ENCODE measurements at places on chromosomes 5 and 9. TPM values are rescaled to one million over a fixed set of nuclear protein-coding genes. Genes with fewer than 3 reads are reported as not detected.

DNA sequence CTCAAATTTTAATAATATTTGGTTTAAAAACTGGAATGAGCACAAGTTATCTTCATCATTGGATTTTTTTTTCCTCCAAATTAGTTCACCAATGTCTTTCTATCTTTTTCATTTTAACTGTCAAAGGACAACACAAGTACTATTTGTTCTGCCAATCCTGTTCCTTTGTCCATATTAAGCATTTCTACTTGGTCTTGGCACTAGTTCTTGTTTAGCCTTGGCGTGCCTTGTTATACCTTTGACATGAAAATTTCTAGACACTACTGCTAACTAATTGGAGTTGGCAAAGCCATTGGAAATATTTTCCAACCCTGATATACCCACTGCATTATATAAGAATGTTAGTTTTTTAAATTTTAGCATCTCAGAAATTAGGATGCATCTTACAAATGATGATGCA is 3.8 kb downstream of the SPINK6 start:
- no peaks in the 10 kb centered on the region for H3K36me3 ChIP-seq
- H3K27ac ChIP-seq, result no peak overlapping the region
- H3K4me1 ChIP-seq, result no peaks in the 10 kb centered on the region
- H3K27me3 ChIP-seq, result no peaks in the 10 kb centered on the region

- H3K4me1 ChIP-seq, result no peaks in the 10 kb centered on the region
- DNase-seq, result no peak
- H3K4me3 ChIP-seq, result no peak overlapping the region
- no peaks in the 10 kb centered on the region for H3K27me3 ChIP-seq
- H3K27ac ChIP-seq, result no peak overlapping the region
- no peaks in the 10 kb centered on the region for H3K36me3 ChIP-seq
Observed at GRCh38 chr5:167773668-167774301, 517.7 kb upstream of the WWC1 start.

DNA sequence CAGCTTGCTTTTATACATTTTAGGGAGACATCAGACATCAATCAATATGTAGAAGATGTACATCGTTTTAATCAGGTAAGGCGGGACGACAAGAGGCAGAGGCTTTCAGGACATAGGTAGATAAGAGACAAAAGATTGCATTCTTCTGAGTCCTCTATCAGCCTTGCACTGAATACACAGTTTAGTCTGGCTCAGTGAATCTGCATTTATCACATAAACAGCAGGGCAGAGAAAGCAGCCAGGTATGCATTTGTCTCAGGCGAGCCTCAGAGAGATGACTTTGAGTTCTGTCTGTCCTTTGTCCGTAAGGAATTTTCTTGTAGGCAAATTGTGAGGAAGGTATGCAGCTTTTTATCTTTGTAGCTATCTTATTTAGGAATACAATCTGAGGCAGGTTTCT is 202.8 kb upstream of the TAS2R1 start:
- H3K27me3 ChIP-seq, result no peaks in the 10 kb centered on the region
- DNase-seq, result no peak
- no peak overlapping the region for H3K4me3 ChIP-seq

GRCh38 chr5:90409318-90410177 is at the start of gene CETN3:
Gene CETN3 (minus strand): TSS chr5:90409756. CDS start chr5:90409661, 95 bp downstream.
- H3K36me3 ChIP-seq, result peaks cover 6% of the 10 kb centered on the region
- DNase-seq, result peak; percentile 97
- H3K4me3 ChIP-seq, result peak within 1 kb of the TSS; percentile 95
- peaks cover 22% of the 10 kb centered on the region for H3K4me1 ChIP-seq
- H3K27me3 ChIP-seq, result no peaks in the 10 kb centered on the region

Gene OR1Q1
- total RNA-seq, result not detected

Data from cardiac muscle cell (in vitro differentiated cells and primary cell).